ENCODE measurements at places on chromosomes 7 and 10.

DNA sequence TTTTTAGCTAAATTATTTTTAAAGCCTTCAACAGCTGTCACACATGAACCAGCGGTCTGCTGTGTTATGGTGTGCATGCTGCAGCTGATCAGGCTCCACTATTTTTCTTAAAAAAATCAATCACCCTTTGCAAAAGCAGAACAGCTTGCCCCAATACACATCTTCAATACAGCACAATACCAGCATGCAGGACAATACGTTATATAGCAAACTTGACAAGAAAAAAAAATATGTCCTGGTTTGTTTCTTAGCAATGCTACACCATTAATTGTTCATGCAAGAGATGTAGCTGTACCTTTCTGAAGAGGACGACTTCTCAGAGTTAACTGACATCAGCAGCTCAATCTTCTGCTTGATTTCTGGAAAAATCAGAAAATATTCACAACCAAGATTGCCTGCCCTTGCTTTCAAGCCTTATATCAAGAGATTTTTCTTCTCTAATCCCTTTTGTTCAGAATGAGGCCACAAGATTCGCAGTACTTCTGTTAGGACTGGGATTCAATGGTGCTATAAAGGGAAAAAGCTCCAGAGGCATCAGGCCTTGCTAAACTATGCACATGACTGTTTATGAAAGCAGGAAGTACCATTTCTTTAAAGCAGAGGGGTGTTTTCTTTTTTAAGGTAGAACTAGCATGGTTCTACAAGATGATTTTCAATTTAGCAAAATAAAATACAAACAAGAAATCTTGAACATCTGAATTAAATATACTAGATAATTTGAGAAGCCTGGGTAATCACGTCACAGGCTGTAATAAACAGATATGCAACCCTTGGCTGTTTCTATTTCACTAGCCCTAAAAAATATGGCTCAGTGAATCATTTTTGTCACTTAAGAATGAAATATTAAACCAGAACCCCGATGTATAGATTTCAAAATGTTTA, 120.0 kb downstream of the SRPK2 start:
- DNase-seq = no peak

DNA sequence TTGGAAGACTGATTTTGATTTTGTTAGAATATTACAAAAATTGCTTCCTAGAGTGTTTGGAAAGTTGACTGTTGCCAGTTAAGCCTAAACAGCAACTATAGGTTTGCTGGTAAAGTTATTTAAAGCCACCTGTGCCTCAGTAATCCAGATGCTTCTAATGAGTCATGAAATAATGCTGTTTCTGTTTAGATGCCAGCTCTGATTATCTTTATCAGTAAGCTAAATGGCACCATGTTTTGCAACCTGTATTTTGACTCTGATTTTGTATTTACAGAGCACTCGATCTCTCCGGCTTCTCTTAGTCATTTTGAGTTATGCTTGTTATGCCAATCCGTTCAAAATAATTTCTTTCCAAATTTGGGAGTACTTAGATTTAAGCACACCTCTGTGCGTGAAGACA, 366.1 kb downstream of the EXOC4 start:
- no peak for DNase-seq

DNA sequence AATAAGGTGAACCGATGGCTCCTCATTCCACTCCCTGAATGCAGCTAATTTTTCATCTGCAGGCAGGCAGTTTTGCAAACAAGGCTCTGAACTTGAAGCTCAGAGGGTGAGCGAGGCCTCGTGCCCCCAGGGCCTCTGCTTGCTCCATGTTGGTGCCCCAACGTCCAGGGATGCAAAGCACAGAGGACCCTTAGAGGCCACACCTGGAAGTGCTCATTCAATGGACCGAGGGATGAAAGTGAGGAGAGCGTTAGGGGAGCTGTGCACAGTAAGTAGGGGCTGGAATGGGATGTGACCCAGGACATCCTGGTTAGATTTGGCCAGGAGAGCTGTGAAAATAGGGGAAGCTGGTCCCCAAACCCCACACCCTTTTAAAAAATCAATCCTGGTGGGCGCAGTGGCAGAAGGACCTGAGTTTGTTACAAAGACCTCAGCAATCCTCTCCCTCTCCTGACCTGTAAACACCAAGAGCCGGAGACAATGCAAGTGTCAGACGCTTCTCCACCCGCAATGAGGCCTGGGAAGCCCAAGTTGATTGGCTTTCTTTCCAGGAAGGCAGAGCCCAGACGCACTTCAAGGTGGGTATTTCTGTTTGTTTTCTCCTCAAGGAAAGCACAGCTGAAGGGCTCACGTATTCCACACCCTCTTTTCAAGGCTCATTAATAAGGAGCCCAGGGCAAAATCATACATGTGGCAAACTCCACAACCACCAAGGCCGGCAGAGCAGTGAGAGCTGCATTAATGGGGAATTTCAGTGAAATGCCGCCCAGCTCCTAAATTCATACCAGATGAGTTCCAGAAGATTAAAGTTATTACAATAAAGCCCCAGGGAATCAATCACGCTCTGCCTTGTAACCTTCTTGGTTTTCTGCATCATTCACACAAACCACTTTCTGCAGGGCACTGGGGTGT, 14.1 kb upstream of the CXCL12 start:
- no peak for DNase-seq

DNA sequence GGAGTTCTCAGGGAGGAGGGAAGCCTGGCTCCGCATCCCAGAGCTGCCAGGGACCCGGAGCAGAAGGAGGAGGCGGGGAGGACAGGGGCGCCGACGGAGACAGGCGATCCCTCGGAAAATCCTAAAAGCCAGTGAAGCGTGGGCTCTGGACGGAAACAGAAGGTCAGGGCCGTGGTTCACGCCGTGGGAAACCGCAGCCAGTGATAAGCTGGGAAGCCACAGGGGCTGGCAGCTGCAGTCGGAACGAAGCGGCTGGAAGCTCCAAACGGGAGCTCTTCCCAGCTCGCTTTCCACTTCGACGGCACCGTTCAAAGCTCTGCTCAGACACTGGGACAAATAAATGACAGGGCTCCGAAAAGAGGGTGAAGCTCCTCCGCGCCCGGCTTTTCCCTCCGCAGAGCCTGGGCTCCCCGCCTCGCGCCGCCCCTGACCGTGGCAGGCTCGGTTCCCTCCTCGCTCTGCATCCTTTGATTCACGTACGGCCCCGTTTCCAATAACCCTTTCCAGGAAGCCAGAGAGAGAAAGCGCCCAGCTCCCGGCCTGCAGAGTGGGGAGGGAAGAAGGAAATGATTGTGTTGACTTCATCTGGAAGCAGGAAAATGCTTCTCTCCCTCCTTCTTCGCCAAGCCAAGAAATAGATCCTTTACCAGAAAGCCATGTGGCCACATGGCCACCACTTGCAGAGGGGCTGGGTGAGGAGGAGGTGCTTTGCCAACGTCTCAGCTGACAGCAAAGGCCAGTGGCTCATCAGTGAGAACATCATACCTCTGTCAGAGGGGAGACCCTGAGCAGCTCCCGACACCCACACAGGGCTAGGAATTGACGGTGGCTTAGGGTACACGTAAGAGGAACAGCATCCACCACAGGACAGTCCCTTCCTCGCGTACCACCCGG, 57.4 kb downstream of the ADRB1 start:
- no peak for DNase-seq

- DNase-seq = no peak
Observed at GRCh38 chr7:132573251-132573955, 2.9 kb downstream of the PLXNA4 start.
